ENCODE measurements at places on chromosomes 12 and 14.

- DNase-seq, result no peak
Measured at GRCh38 chr12:124681779-124682391, 114.5 kb upstream of the NCOR2 start.

- no peak for DNase-seq
Measured at GRCh38 chr12:113204804-113205203, 16.5 kb upstream of the TPCN1 start.

DNA sequence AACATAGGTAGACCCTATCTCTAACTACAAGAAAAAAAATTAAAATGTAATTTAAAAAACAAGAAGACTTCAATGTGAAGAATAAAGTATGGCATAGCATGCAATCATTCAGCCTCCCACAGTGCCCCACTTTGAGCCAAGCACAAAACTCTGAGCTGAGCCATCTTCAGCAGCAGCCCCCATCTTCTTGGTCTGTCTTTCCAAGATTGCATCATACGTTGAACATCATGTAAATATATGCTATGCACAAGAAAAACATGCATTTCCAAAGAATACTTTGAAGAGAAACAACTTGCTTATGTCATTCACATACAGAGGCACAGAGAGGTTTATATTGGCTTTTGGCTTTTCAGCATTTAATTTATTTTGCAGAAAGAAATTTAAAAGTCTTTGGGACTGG is 105.8 kb upstream of the TMPO start:
- DNase-seq, result no peak

- DNase-seq, result no peak
Measured at GRCh38 chr14:56118611-56119181, 485 bp downstream of the PELI2 start.

DNA sequence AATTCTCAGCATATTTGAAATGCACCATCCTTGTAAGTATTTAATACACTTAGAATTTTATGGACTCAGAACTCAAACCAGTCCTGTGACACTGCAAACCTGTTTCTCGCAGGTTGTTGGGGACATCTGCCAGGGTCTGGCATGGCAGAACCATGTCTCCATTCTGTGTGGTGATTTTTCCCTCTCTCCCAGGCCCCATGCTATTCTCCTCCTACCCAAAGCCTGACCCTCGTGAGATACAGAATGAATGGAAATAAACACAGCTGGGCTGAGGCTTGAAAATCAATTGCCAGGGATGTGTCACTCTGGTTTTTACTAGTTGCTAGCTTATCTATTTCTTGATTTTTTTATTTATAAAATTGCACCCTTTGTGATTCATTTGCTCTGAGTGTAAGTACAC is 19.8 kb downstream of the TPH2 start:
- no peak for DNase-seq

DNA sequence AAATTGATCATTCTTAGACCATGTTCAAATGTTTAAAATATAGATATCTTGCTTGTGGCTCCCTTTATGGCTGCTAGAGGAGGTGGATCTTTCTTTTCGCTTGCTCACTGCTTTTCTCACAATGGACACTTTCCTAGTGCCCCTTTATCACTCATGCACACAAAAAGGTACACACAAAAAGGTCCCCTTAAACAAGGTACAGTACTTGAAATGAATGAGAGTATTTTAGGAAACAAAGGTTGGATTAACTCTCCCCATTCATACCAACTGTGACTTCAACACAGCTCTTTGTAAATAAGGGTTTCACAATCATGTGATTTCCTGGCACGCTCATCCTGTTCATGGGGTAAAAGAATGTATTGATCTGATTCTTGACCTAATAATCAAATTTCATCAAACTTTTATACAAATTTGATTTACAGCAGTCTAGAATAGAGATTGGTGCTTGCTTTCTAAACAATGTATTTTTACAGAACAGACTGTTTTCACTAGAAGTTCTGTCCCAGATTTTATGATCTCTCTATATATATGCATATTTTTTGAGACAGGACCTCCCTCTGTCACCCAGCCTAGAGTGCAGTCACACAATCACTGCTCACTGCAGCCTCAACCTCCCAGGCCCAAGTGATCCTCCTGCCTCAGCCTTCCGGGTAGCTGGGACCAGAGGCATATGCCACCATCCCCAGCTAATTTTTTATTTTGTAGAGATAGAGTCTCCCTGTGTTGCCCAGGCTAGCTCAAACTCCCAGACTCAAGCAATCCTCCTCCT is 34.4 kb upstream of the EPS8 start:
- DNase-seq, result no peak

GRCh38 chr14:99062772-99063418 is 209.1 kb downstream of the BCL11B start:
- DNase-seq, result no peak

Data from suprapubic skin (tissue), 4 donors.